HCT116 (cell line): ENCODE measurements at places on chromosomes 5 and 9. TPM values are rescaled to one million over a fixed set of nuclear protein-coding genes. Genes with fewer than 3 reads are reported as not detected.

DNA sequence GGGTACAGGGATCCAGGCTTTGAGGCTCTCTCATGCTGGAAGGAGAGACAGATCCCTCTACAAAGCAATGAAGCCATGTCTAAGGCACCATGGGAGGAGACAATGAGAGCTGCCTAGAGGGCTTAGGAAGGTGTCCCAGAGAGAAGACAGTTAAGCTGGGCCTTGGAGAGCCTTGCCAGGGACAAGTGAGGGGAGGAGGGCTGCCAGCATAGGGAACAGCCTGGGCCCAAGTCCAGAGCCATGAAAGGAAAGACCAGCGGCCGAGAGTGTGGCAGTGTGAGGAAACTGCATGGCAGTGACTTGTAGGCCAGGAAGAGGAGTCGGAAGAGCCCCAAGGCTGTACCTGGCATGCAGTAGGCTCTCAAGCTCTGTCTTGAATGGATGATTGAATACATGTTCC lies 88.5 kb downstream of the PSD2 start:
- DNase-seq, result no peak

DNA sequence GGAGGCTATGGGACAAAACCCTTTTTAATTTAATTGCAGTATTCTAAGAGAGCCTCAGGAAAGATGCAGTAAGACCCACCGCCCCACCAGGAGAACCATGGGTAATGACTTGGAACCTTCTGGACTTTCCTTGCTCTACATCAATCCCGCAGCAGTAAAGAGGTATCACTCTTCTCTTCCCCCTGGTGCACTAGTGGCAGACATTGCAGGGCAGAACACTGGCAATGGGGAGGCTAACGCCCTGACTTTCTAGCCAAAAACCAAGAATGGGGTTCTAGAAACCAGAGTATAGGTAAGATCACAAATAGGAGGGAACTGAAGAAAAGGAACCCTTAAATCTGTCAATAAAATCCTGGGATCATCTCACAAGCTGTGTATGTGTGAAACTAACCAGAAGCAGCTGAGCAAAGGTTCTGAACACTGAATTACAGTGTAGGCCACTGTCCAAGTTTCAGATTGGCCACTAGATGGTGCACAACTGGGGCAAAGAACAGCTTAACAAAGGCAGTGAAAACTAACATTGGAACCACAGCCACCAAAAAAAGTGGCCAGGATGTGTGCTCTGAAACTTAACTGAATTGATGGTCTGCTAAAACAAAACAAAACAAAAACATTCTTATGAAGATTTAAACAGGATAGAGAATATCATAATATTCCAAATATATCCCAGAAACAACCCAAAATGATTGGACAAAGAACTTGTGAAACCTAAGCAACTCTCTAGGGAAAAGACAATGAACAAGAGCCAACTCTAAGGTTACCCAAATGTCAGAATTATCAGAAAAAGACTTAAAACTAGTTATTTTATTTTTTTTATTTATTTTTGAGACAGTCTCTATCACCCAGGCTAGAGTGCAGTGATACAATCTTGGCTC lies 6.6 kb upstream of the FAM151B start:
- DNase-seq, result peak; percentile 38

- DNase-seq, result no peak
These were observed 937.2 kb upstream of the TYRP1 start for GRCh38 chr9:11755951-11756350.

- DNase-seq, result no peak
These were observed 107.8 kb downstream of the THBS4 start for GRCh38 chr5:80142996-80143395.

The OLFM1 gene
- total RNA-seq, result 3.5 TPM

The TJP2 gene
- total RNA-seq, result 39.7 TPM

The ZFP37 gene
- total RNA-seq, result 1.8 TPM

The SOX30 gene
- 0.27 TPM for total RNA-seq

The LRRC70 gene
- total RNA-seq, result 0.37 TPM

The SETD9 gene
- 10.9 TPM for total RNA-seq

The C9orf50 gene
- total RNA-seq, result not detected
